AML-193 (cell line): ENCODE measurements at places on chromosomes 16 and 17.
A peak's percentile ranks its signal among the peaks of the same experiment; 100 is the strongest.

GRCh38 chr17:76635659-76636360, 7.7 kb downstream of the ST6GALNAC1 start:
- no peak for DNase-seq

GRCh38 chr16:2963723-2964474, at the start of gene KREMEN2:
Gene KREMEN2, plus strand, starts transcription at chr16:2964275. Its CDS starts 246 bp downstream, at chr16:2964521.
- no peak for DNase-seq

- DNase-seq, result no peak
These were observed 320.2 kb downstream of the MAP2K6 start for GRCh38 chr17:69734656-69735055.

GRCh38 chr17:4950075-4950745, 709 bp upstream of the ENO3 start:
- no peak for DNase-seq

GRCh38 chr16:57518520-57518919, 17.9 kb downstream of the CCDC102A start:
- no peak for DNase-seq

GRCh38 chr17:57875290-57876022, 25.6 kb upstream of the MRPS23 start:
- DNase-seq, result peak; percentile 13

DNA sequence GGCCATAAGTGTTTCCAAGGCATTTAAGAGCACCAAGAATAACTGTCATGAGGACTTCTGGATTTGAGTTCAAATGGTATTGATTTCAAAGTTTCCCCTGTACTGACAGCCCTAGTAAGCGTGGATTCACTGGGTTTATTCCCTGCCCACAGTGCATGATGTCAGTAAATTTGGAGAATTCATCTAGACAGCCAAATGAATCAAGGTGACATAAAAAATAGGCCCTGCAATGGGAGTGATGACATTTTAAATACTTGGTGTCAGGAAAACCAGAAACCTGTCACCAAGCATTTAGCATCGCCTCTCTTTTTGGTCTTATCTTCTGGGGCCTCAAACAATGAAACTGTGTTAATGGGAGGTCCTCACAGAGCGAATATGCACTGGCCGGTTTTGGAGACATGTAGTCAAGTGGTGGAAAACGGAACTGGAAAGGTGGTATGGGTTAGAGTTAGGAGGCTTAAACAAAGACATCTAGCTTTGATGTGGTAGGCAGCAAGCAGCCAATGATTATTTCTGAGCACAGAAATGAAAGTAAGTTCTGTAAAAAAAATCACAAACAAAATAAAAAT, 29.1 kb downstream of the COG4 start:
- no peak for DNase-seq
